Endothelial cell of umbilical vein (primary cell): ENCODE measurements at places on chromosomes 5 and 9. TPM values are rescaled to one million over a fixed set of nuclear protein-coding genes. Genes with fewer than 3 reads are reported as not detected.

DNA sequence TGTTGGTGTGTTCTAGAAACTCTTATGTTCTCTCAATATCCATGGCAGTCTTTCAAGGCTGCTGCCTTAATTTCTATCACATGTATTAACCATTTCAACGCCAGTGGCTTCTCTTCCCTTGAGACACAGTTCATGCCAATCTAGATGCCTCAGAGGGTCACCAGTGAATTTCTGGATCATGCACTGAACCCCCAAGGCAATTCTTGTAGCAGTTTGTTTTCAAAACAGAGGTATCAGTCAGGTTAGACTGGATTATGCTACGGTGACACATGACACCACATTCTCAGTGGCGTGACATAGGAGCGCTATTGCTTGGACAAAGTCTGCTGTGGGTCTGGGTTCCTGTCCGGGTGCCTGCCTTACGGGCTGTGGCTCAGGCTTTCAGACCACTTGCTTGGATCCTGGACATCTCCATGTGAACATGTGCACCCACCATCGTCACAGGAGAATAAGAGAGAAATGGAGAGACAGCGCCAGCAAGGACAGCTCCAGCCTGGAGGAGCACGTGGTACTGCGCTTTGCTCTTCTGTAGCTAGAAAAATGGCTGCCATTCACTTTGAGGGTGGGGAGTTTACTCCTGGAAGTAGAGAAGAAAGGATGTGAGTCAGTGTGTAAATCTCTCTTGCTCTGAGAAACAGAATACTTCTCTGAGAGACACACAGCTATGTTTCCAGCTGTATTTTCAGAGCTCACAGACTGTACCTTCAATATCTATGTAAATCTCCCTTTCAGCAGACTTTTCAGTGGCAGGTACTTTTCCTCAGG is 329.3 kb upstream of the ADCY2 start:
- H3K4me1 ChIP-seq = no peaks in the 10 kb centered on the region
- no peaks in the 10 kb centered on the region for H3K36me3 ChIP-seq
- no peak overlapping the region for H3K4me3 ChIP-seq
- H3K27me3 ChIP-seq = no peaks in the 10 kb centered on the region
- H3K27ac ChIP-seq = no peak overlapping the region

DNA sequence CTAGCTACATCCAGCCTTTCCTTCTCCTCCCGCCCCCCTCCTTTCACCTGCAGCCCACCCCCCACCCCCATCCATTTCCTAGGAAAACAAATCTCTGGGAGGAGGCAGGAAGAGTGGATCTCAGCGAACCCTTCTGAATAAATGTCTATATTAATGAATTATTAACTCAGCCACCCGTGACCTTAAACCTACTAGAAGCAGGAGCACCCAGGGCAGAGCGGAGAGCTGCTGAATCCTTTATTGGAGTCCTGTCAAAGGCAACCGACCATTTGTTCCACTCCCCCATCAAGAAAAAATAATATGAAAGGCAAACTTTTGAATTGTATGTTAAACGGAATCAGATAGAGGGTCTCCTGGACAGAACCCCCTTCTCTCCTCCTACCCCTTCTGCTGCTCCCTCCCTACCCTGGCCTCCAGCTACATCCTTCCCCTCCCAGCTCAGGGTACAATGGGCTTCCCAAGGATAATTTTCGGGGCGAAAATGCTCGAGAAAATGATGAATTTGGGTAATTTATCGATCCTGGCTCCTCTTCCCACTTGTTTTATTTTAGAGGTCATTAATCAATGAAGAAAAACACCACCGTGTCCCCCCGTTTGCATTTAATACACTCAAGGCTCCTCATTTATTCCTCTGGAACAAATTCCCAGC is 3.3 kb upstream of the PRDM6 start:
- DNase-seq = no peak
- peaks cover 69% of the 10 kb centered on the region for H3K27me3 ChIP-seq
- no peak overlapping the region for H3K4me3 ChIP-seq

DNA sequence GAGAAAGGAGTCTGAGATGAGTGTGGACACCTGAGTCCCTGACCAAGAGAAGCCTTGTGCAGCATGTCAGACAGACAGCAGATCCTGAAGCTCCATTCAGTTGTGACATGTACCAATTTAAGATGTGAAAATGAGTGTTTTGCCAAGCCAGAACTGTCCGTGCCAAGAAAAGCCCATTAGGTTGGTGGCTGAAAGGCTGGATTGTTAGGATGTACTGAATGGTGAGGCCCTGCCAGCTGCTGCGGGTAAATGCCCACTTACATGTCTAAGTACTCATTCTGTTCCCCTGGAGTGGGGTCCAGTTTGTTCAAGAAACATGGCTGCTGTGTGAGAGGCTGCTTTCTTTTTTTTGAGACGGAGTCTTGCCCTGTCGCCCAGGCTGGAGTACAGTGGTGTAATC is 14.6 kb downstream of the DAPK1 start:
- DNase-seq = no peak
- H3K4me3 ChIP-seq = no peak overlapping the region
- H3K4me1 ChIP-seq = peaks cover 67% of the 10 kb centered on the region

- H3K36me3 ChIP-seq = no peaks in the 10 kb centered on the region
- H3K4me1 ChIP-seq = no peaks in the 10 kb centered on the region
- no peak for DNase-seq
- no peaks in the 10 kb centered on the region for H3K27me3 ChIP-seq
Measured at GRCh38 chr9:70747261-70747718, 332.8 kb upstream of the KLF9 start.

DNA sequence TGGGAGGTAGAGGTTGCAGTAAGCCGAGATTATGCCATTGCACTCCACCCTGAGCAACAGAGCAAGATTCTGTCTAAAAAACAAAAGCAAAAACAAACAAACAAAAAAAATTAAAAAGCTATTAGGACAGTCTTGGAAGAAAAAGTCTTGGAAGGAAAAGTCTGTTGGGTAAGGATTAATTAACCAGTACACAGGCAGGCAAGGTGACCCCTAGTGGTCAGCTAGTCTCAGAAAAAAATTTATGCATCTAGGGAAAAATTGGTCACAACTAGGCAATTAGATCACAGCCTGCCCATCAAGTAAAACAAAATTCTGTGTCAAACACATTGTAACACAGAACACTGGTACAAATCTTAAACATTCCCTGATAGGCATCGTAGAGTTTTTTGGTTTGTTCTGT is 6.7 kb upstream of the ANKRD18B start:
- H3K27me3 ChIP-seq = no peaks in the 10 kb centered on the region
- H3K4me1 ChIP-seq = peaks cover 3% of the 10 kb centered on the region
- no peak overlapping the region for H3K27ac ChIP-seq
- no peaks in the 10 kb centered on the region for H3K36me3 ChIP-seq
- H3K4me3 ChIP-seq = no peak overlapping the region
- DNase-seq = peak; percentile 53

- H3K4me1 ChIP-seq = no peaks in the 10 kb centered on the region
- no peak overlapping the region for H3K27ac ChIP-seq
- peaks cover 4% of the 10 kb centered on the region for H3K27me3 ChIP-seq
- no peak overlapping the region for H3K4me3 ChIP-seq
- no peak for DNase-seq
- H3K36me3 ChIP-seq = no peaks in the 10 kb centered on the region
Measured at GRCh38 chr5:38765399-38765861, 80.4 kb upstream of the OSMR start.

DNA sequence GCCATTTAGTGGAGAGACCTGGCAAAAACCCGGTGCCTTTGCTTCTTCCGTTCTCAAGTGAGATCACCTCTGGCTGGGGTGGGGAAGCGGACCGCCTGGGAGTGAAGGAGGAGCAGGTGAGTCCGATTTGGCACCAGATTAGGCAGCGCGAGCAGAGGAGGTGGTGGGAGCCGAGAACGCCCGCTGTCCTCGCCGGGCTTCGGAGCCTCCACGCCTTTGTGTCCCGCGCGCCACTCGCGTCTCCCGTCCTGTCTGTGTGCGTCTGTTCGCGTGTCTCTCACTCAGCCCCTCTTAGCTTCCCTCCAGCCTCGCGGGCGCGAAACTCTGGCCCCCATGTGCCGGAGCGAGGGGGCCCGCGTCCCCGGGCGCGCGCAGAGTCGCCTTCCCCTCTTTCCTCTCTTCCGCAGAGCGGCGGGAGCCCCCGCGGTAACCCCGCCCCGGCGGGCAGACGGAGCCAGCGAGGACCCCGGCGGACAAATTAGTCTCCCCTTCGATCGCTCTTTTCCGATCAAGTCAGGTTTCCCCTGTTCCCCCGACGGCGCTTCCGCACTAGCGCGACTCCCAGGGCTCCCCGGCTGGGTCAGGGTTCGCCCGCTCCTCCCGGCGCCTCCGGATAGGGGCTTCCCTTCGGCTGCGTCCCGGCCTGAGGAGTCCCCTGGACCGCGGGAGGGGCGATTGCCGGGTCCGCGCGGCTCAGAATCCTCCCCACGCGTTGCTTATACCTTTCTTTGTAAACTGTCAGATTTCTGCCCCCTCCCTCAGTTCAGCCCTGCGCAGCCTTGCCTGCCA is 7.1 kb downstream of the POU4F3 start:
- no peak overlapping the region for H3K4me3 ChIP-seq
- peaks cover 73% of the 10 kb centered on the region for H3K27me3 ChIP-seq
- H3K27ac ChIP-seq = no peak overlapping the region
- no peaks in the 10 kb centered on the region for H3K4me1 ChIP-seq
- DNase-seq = no peak

DNA sequence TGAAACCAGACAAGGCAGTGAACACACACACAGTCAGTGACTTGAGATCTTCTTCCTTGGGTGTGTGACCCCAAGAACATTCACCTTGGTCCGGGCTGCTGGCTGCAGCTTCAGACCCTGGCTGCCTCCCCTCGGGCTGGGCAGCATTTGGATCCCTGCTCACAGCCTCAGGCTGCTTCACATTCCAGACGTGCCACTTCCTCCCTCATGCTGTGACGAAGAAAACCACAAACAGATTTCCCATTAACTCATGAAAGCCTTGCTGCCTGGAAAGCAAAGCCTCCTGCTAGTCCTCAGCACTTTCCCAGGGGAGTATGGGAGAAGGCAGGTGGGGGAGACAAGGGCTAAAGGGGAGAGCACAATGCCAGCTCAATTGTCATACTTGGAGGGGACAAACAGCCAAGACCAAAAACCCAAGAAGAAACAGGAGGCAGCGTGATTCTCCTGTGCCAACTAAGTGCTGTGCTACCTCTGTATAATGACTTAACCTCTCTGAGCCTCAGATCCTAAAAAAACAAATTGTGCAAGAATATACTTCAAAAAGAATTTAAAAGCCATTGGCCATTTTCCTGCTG is 594.6 kb upstream of the BRINP1 start:
- H3K36me3 ChIP-seq = no peaks in the 10 kb centered on the region
- no peak for DNase-seq
- no peak overlapping the region for H3K27ac ChIP-seq

DNA sequence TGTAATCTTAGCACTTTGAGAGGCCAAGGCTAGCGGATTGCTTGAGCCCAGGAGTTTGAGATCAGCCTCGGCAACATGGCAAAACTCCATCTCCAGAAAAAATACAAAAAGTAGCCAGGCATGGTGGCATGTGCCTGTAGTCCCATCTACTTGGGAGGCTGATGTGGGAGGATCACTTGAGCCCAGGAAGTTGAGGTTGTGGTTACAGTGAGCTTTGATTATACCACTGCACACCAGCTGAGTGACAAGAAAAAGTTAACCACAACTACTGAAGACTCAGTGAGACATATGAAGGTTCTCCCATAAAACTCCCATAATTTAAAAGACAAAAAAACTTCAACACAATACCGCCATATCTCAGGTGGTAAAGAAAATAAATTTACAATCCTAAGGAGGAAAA is 98.0 kb downstream of the NR6A1 start:
- no peak overlapping the region for H3K27ac ChIP-seq
- H3K36me3 ChIP-seq = peaks cover 5% of the 10 kb centered on the region
- no peak overlapping the region for H3K4me3 ChIP-seq
- no peak for DNase-seq

Gene GAS1
- total RNA-seq = 0.15 and 0.18 TPM in 2 replicates

Gene ACOT12
- not detected in 2 replicates for total RNA-seq

DNA sequence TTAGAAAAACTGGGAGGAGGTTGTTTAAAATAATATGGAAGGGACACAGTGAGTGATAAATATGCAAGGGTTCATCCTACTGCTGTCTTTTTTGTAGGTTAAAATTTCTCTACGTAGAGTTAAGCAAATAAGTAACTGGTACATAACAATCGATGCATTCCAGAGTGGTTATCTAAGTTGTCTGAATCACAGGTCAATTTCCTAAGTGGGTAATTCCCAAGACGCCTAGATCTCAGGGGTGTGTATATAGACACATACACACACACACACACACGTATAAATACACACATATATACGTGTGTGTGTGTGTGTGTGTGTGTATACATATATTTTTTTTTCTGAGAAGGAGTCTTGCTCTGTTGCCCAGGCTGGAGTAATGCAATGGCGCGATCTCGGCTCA is 22.3 kb downstream of the CAAP1 start:
- H3K27me3 ChIP-seq = no peaks in the 10 kb centered on the region
- no peak overlapping the region for H3K4me3 ChIP-seq
- no peak overlapping the region for H3K27ac ChIP-seq
- DNase-seq = peak; percentile 37
- no peaks in the 10 kb centered on the region for H3K36me3 ChIP-seq
- H3K4me1 ChIP-seq = peaks cover 2% of the 10 kb centered on the region

GRCh38 chr9:33158843-33159776 is 8.0 kb downstream of the B4GALT1 start:
- peak; percentile 68 for DNase-seq
- H3K27me3 ChIP-seq = no peaks in the 10 kb centered on the region
- no peaks in the 10 kb centered on the region for H3K36me3 ChIP-seq
- no peak overlapping the region for H3K4me3 ChIP-seq
- peak overlapping the region; percentile 97 for H3K27ac ChIP-seq

Gene STOM
- total RNA-seq = 138 and 170 TPM in 2 replicates

Gene DCTN4
- 42.8 and 47.3 TPM in 2 replicates for total RNA-seq

DNA sequence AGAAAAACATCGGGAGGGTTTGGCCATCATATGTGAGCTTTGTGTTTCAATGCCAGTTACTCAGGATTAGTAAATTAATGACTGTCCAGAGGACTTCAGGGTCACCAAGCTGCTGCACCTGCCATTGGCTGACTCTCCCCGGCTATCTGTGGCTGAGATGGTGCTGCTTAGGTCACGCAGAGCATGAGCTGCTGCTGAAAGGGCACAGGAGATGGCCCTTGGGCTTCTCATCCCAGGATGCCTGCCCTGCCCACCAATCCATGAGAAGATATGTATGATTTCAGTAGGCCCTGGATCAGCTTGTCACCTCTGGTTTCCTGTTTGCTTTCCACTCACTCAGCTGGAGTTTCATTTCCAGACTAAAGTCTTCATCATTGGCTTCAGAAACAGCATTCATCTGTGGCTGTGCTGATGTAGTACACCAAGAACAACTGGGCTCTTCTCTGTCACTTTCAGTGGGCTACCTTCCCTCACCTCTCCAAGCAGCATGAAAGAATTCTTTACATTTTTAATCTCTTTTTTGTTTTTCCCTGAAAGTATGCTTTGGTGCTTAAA is 2.4 kb upstream of the CATSPER3 start:
- no peak overlapping the region for H3K27ac ChIP-seq
- H3K36me3 ChIP-seq = peaks cover 4% of the 10 kb centered on the region
- H3K4me3 ChIP-seq = no peak overlapping the region
- H3K27me3 ChIP-seq = no peaks in the 10 kb centered on the region

Gene MYOT
- not detected in 2 replicates for total RNA-seq

Gene CCDC152
- 2.1 and 2.8 TPM in 2 replicates for total RNA-seq
